HTR-8/SVneo (cell line): ENCODE measurements at places on chromosomes 6 and 20.

DNA sequence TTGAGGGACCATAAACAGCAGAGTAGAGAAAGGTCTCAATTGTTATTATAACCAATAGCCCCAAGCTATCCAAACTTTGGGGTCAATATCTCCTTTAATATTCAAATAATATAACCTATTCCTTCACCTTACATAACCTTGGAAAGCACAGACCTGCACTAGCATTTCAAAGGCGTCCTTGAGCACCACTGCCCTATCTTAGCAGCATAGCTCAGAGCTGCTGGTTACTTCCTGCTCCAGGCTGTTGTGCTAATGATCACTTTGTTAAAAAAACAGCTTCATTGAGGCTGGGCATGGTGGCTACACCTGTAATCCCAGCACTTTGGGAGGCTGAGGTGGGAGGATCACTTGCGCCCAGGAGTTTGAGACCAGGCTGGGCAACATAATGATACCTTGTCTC lies 10.5 kb downstream of the SLC35D3 start:
- no peak for DNase-seq

DNA sequence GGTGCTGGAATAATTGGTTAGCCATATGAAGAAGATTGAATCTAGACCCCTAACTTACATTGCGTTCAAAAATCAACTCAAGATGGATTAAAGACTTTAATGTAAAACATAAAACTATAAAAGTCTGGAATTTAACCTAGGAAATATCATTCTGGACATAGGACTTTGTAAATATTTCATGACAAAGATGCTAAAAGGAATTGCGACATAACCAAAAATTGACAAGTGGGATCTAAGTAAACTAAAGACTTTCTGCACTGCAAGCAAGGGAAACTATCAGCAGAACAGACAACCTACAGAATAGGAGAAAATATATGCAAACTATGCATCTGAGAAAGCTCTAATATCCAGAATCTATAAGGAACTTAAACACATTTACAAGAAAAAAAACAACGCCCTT lies 45.5 kb upstream of the SLC35F1 start:
- no peak for DNase-seq

DNA sequence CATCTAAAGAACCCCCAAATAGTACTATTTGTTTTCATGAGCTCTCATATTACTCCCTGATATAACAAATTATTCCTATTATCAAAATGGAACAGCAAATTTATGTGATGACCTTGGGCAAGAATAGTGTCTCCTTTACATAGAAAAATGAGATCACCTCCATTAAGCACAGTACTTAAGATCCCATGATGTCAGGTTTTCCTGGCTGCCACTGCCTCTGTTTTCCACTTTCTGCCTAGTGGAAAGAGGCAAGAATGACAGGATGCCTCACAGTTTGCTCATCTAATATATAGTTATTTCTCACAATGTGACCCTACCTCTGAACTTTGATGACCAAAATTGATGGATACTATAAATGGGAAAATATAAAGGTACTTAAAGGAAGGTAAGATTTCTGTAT lies 260.1 kb upstream of the SGK1 start:
- DNase-seq: no peak

- no peak for DNase-seq
Measured at GRCh38 chr20:38214256-38215193, 46.0 kb downstream of the KIAA1755 start.

DNA sequence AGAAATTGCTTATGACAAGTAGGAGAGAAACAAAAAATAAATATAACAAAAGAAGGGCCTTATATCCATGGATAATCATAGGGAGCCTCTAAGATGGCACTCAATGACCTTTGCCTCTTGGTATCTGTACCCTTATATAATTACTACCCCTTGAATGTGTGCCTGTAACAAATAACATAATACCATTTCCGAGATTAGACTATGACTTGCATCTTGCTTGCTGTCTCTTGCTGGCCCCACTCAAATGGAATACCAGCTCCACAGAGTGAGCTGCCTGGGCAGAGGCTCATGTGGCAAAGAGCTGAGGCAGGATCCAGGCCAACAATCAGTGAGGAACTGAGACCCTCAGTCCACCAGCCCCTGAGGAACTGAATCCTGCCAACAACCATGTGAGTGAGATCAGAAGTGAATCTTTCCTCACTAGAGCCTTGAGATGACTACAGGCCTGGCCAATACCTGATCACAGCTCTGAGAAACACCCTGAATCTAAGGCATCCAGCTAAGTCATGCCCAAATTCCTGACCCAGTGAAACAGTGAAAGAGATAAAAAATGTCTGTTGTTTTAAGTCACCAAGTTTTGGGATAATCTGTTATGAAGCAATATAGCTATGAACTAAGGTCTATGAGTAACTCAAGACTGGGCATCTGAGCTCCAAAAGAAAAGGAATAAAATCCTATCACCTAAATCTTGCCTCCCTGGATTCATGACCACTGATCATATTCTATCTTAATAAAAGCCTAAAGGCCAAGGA lies 5.5 kb downstream of the KATNA1 start:
- no peak for DNase-seq

- no peak for DNase-seq
Measured at GRCh38 chr6:146856296-146856695, 257.5 kb downstream of the ADGB start.

DNA sequence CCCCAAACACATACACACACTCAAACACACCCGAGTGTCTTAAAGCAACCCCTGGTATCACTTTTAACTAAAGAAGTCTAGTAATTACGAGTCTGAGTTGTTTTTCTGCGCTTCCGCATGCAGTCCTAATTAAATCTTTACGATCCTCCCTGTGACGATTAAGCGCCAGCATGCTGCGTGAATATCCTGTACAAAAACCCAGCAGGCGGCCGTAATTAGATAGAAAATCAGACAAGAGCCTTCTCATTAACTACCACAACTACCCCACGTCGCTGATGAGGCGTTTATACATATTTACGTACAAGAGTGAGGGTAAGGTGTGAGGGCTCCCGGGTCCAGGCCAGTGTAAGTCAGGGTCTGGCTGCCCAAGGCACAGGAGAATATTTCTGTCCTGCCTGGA lies 8.1 kb downstream of the TFAP2B start:
- DNase-seq: no peak

DNA sequence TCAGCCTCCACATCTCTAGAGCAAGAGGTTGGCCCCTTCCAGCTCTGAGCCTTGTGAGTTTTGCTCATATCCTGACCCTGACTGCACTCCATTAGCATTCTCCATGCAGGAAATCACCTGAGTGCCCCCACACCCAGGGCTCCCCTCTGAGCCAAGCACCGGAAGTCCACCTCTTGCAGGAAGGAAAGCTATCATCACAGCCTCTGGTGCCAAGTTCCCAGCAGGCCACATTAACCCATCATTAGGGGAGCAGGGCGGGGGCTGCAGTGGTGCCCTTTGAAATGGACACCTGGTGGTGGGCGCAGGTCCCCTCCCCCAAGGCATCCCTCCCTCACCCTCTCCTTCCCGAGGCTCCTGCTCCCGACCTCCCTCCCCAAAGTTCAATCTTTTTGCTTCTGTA lies 16.1 kb downstream of the GRM4 start:
- no peak for DNase-seq

- DNase-seq: no peak
Measured at GRCh38 chr20:12965212-12965869, 43.4 kb upstream of the SPTLC3 start.

DNA sequence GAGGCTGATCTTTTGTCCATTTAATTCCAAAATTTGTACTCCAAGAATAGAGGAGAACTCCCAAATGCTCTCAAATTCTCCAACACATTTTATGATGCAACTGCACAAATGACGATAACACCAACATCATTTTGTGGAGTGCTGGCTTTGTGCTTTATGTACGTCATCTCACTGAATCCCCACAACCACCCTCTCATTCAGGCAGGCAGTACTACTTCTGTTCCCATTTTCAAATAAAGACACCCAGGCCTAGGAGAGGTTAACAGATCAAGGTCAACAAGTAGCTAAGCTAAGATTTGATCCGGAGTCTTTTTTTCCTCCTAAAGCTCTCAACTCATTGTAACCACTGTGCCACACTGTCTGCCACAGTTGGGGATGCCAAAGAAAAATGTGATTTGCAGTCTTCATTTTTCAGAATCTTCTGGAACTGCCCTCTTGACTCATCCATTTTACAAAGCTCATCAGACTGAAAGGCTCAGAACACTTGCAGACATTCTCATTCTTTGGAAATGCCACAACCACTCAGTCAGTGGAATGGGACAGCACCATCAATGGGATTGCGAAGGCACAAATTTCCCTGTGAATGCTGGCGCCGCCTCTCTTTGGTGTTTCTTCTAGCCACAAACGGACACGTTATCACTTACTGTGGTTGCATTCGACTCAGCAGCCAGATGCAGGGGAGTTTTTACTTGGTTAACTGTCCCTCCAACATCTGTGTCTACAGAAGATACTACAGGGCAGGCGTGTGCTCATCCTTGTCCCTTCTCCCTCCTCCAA lies 184.4 kb downstream of the GJA10 start:
- DNase-seq: no peak

- no peak for DNase-seq
Measured at GRCh38 chr6:156146891-156147290, 630.3 kb upstream of the ARID1B start.

DNA sequence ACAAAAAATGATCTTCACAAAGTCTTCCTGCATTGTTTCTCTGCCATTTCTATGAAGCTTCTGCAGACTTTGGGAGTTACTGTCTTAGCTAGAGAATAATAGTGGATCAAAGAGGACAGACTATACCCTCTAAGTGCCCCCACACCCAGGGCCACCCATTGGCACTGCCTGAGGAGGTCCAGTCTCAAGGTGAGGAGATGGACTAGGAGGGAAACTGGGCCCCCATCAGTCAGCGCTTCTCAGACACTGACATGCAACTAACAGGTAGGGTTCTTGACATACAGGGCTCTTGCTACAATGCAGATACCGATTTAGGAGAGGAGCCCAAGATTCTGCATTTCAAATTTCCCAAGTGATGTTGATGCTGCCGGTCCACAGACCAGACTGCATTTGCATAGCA lies 24.3 kb downstream of the PCNA start:
- no peak for DNase-seq

DNA sequence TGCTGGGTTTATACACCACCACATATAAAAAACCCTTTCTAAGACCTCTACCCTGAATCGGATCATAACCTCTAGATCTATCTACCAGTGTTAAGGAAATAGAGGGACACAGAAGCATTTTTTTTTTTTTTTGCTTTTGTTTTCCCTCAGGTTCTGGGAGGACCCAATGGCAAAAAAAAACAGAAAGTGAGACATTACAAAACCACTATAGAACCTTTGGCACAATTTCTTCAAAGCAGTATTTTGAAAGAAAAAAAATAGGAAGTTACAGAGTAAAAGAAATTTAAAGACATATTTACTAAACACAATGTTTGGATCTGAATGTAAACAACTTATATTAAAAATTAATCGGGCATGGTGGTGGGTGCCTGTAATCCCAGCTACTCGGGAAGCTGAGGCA lies 1258.7 kb upstream of the GJE1 start:
- DNase-seq: no peak

DNA sequence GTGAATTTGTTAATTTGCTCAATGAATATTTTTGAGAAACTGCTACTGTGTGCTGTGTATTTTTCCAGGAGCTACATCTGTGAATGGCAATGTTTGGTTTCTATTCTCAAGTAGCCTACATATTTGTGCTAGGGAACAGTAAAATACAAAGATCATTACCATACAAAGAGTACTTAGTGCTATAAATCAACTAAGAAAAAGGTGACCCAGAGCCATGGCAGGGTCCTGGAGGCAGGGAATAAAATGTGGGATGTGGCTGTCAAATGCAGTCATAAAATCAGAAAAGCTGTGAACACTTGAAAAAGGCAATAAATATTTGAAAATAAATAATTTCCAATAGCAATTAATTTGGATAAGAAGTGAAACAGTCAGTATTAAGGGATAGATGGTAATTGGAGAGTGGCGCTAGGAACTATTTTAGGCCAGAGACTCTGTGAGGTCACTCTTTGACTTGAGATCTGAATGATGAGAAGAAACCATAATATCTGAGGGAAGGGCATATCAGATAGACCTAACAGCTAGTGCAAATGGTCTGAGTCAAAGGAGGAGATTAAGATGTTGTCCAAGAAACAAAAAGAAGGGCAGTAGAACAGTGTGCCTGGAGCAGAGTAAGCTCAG lies 98.8 kb downstream of the MANEA start:
- DNase-seq: no peak

GRCh38 chr20:57141492-57141891 lies 124.9 kb downstream of the BMP7 start:
- DNase-seq: no peak

- no peak for DNase-seq
Measured at GRCh38 chr6:160274871-160275510, 16.4 kb upstream of the SLC22A2 start.

- no peak for DNase-seq
Measured at GRCh38 chr6:137272403-137272802, 53.2 kb upstream of the IFNGR1 start.

DNA sequence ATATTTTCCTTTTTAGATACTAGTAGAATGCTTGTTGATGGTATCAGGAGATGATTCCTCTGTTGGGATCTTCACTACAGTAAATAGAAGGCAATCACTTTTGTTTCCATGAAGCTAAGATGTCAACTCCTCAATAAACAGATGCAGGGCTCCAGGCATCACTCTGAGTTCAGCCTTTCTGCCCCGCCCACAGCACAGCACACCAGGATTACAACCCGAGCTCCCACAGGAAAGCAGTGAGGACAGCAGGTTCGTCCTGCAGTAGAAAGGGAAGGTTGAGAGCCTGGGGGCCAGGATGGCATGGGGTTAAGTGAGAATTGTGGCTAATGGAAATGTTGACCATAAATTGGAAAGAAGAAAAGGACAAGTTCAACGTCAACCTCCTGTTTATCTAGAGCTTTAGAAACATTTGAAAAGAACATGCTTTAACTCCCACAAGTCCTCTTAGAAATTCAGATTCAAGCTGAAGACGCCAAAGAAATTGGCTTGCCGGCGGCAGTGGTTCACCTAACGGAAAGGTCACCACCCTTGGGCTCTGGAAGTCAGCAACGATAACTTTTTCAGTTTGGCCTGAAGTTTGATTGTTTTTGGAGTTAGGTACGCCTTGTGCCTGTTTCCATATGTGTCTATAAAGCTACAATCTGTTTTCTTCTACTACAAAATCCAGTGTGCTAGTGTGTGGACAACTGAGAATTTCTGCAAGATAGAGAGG lies 144.4 kb upstream of the PDE10A start:
- DNase-seq: no peak

DNA sequence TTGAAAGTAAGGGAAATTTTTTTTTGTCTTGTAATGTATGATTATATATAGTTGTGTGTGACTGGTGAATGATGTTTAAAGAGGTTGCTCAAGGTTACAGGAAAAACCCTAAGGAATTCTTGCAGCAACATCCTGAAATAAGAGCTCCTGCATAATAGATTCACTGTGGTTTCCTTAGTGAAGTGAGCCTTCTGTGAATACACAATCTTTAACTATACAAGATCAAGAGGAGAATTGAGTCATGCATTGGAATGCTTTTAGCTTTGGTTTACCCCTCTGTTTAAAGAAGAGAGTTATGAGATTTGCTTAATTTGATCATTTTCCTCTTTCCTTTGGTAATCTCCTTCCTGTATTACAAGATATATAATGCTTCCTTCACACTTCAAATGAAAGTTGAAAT lies 141.6 kb upstream of the EYA4 start:
- DNase-seq: peak; percentile 10

GRCh38 chr6:2181567-2181966 lies 63.8 kb downstream of the GMDS start:
- DNase-seq: no peak

GRCh38 chr6:4693173-4693970 lies 82.8 kb upstream of the CDYL start:
- no peak for DNase-seq
